Lung (tissue), 17 donors: ENCODE measurements at places on chromosomes 3 and 15.

- no peak for DNase-seq
Measured at GRCh38 chr3:59508273-59508672, 458.4 kb upstream of the CFAP20DC start.

DNA sequence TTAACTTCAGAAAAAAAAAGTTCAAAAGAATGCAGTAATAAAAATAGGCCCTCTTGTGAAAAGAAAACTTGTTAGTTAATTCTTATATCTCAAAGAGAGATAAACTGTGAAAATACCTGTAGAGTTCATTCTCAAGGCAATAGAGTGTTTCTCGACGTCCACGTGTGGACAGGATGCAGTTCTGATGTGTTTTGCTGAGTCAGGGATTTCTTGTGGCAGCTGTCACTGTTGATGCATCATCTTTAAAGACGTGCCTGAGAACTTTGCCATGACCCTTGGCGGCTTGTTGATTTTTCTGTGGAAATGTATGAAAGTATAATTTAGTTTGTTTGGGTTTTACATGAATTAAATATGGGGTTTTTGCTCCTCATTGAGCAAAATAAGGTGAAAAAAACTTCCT lies 702.2 kb downstream of the NLGN1 start:
- DNase-seq = no peak

DNA sequence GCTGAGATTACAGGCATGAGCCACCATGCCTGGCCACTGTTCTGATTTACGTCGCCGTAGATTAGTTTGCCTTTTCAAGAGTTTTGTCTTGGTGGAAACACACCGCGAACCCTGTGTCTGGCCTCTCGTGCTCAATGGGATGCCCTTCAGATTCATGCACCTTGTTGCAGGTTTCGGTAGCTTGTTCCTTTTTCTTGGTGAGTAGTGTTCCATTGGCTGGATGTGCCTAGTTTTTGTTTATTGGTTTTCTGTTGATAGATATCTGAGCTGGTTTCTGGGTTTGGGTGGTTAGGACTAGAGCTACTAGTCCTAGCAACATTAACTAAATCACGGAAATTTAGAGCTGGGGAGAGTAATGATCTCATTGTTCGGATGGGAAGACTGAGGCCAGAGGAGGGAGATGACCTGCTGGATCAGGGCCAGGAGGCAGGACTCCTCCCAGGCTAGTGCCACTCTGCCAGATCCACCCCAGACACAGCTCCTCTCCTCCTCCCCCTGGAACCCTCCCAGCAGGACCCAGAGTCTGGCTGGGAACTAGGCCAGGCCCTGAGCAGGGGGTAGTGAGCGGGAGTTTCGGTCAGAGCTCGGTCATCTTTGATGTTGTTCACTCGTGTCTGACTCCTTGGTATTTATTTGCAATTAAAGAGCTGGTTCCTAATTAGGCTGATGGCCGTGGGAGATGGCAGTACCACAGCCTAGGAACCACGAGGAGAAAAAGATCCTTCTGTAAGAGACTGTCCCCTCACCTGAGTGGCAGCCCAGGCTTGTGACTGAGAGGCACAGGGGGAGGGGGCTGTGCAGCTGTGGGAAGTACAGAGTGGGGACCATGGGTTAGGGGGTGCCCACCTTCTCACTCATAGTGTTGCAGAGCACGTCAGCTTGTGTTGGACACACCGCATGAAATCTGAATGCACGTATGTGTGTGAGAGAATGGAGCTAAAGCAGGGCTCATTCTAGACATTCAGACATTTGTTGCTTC lies 73.4 kb downstream of the SMAD6 start:
- DNase-seq = peak; percentile 71

GRCh38 chr15:66820481-66821176 lies 118.6 kb downstream of the SMAD6 start:
- no peak for DNase-seq
